Uterine smooth muscle cell (primary cell): ENCODE measurements at places on chromosomes 2 and 18. TPM values are rescaled to one million over a fixed set of nuclear protein-coding genes. Genes with fewer than 3 reads are reported as not detected.

Gene VIL1
- total RNA-seq = 0.12 TPM in 1 of 2 replicates, not detected in the other

Gene B4GALT6
- total RNA-seq = 6.2 and 6.6 TPM in 2 replicates

Gene GRP
- total RNA-seq = not detected in 2 replicates

Gene SERPINB4
- not detected in 2 replicates for total RNA-seq

Gene PCGF1
- total RNA-seq = 27.1 and 29.6 TPM in 2 replicates

Gene PJVK
- 2.0 and 2.2 TPM in 2 replicates for total RNA-seq

Gene DGKD
- 10.2 and 10.7 TPM in 2 replicates for total RNA-seq

Gene PDCL3
- total RNA-seq = 18.4 and 25.8 TPM in 2 replicates

Gene ACAA2
- total RNA-seq = 10.2 and 19.5 TPM in 2 replicates

Gene CLHC1
- 7.3 and 11.5 TPM in 2 replicates for total RNA-seq

Gene DSG4
- total RNA-seq = not detected in 2 replicates

Gene NAT8
- total RNA-seq = not detected in 2 replicates

Gene GPR45
- not detected in 2 replicates for total RNA-seq

Gene TEKT4
- not detected in 2 replicates for total RNA-seq

Gene ZNF385B
- not detected in 2 replicates for total RNA-seq

Gene FMNL2
- total RNA-seq = 35.4 and 37.9 TPM in 2 replicates
